ENCODE measurements at places on chromosomes 3 and 15.

DNA sequence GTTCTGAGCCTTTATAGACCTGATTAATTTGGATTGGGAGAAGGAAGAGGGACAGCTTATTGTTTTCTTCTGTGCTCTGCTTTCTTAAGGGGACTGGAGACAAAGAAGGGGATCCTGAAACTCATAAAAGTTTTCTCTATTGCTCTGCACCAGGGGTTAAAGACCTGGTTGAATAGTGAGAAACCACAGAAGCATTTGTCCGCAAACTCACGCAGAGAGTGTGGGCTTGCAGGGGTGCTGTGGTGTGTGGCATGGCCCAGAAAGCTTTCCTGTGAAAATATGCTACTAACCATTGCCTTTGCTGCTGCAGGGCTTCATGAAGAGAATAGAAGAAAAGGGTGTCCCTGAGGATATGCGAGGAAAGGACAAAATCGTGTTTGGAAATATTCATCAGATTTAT is 73.1 kb upstream of the UMPS start:
- no peak for DNase-seq

GRCh38 chr3:55567615-55568014 is 80.5 kb upstream of the WNT5A start:
- peak; percentile 29 for DNase-seq

GRCh38 chr3:86914670-86915069 is 76.3 kb downstream of the VGLL3 start:
- DNase-seq = no peak

- no peak for DNase-seq
Observed at GRCh38 chr15:98801234-98801561, 152.9 kb downstream of the IGF1R start.

GRCh38 chr3:193857996-193858395 is 265.0 kb downstream of the OPA1 start:
- DNase-seq = peak; percentile 45

DNA sequence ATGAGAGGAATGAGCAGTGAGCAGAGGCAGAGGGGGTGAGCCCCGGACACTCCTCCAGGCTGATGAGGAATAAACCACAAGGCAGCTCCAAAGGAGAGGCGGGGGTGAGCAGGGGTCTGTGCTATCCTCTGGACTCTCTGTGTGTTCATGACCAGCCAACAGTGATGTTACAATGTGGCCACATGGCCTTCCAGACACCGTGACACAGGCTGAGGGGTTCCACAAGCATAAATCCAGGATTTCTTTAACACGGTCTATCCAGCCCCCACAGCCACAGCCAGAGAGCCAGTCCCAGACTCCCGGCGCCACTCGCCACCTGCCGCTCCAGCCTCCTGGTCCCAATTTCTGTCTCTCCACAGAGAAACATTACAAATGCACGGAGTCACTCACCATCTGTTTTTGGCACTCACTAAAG is 24.4 kb downstream of the XXYLT1 start:
- DNase-seq = no peak

Measured in kidney tubule cell (primary cell).